Effector memory CD8-positive, alpha-beta T cell (primary cell): ENCODE measurements at places on chromosomes 2 and 18.

DNA sequence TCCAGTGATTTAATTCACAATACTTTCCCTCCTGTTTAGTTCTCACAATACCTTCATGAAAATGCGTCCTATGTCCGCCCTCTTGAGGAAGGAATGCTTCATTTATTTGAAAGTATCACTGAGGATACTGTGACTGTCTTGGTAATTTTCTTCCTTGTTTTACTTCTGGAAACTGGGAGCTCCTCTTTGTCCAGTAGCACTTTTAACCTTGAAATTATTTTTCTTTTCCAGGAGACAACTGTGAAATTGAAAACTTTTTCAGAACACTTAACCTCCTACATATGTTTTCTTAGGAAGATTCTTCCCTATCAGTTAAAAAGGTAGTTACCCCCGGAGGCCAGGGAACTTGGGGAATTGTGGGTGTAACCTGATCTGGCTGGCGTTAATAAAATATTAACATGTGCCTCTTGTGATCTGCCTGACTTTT lies 58.9 kb upstream of the STON1 start:
- no peak for DNase-seq

DNA sequence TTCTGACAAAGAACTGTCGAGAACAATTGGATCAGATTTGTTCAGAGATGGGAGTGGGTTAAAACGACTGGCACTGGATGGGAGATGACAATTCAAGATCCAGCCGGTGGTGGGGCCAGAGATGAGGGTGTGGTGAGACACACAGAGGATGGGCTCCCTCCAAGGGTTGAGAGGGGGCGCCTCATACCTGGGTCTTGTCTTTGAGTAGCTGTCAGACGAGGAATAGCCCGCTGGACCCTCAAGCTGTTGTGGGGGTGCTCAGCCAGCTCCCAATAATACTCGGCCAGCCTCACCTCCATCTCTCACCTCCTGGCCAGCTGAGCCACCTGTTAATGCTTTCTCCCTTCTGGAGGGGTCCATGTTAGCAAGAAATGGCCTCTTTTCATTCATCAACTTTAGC lies 14.0 kb downstream of the INPP5D start:
- DNase-seq = no peak

DNA sequence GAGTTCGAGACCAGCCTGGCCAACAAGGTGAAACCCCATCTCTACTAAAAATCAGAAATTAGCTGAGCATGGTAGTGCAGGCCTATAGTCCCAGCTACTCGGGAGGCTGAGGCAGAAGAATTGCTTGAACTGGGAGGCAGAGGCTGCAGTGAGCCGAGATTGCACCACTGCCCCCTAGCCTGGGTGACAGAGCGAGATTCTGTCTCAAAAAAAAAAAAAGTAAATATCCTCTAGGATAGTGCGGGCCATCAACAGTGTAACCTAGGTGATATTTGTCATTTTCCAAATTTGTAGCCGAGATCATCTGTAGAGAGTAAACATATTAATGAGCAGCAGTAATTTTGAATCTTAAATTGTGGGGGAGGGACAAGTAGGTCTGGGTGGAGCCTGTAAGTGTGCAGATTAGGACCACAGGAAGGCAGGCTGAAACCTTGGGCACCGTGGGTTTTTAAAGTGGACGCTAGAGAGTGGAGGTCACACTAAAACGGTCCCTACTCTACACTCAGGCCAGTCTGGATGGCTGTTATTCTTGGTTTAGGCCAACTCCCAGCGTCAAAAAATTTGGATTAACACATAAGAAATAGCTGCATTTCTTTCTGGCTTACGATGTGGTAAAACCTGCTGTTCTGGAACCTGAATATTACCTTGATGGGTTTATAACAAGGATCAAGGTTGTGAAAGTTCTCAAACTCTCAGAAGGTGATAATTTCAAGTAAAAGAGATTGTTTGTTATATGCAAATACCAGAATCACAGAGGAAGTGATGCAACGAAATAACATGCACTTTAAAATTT lies 22.7 kb upstream of the TET3 start:
- no peak for DNase-seq

GRCh38 chr18:10033016-10033399 lies 119.2 kb downstream of the VAPA start:
- no peak for DNase-seq

DNA sequence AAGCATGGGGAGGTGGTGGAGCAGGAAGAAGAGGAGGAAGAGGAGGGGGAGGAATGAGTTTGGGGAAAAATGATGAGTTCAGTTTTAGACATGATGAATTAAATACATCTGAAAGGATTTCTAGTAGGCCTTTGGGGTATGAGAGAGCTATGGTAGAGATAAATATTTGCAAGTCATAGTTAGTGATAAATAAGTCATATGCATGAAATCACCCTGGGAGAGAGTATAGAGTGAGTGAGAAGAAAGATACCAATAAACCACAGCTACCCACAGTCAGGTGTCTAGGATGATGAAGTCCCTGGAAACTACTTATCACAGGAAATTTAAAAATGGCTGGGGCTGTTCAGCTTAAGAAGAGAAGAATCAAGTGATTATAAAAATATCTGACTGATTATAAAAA lies 240.5 kb downstream of the RDH14 start:
- DNase-seq = no peak

- no peak for DNase-seq
Observed at GRCh38 chr18:48589797-48590519, 51.1 kb downstream of the CTIF start.

DNA sequence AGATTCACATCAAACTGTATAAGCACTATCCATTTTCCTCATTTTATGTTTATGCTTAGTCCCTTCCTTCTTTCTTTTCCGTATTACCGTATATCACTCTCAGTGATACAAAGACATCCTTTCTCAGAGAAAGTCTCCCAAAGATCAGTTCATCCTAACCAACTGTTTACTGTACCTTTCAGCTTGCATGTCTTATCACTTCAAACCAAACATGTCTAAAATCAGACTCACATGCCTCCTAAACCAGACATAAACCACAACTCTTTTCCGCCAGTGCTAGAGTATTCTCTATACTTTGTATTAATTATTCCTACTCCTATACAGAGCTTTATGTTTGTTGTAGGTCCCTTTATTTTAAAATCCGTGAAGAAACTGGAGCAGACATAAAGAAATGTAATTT lies 41.5 kb downstream of the KCMF1 start:
- no peak for DNase-seq
